Globus pallidus (tissue), 1 donor: ENCODE measurements at places on chromosomes 6 and 20.
A peak's percentile ranks its signal among the peaks of the same experiment; 100 is the strongest.

DNA sequence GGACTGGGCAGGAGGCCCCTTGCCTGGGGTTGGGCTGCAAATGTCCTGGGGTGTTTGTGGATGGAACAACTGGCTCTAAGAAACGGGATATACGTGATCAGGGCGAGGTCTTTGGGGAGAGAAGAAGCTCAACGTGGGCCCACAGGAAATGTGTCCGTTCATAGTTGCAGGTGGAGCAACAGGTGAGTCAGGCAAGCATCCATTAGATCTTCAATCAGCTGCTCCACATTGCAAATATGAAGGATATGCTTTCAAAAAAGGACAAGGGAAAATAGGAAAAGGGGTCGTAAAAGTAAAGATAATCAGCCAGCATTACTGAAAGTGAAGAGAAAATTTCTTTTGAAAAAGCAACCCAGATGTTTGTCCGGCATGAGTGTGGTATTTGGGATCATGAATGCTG is 251.0 kb downstream of the CDH4 start:
- DNase-seq: no peak

DNA sequence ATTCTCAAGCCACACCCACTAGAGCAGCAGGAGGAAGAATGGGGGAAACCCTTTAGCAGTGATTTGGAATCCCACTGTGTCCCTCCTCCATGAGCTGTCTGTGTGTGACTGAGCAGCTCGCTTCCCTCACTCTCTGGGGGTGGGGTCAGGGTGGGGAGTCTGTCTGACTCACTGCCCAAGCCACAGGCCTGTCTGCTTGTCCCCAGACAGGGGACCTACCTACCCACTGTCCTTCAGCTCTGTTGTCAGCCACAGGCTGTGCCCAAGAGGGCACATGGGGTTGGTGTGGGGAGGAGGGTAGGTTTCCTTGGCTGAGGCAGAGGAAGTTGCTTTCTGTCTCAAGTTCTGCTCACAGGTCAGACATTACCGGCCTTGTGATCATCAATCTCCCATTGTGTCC is 127.0 kb downstream of the MAFB start:
- peak; percentile 16 for DNase-seq

DNA sequence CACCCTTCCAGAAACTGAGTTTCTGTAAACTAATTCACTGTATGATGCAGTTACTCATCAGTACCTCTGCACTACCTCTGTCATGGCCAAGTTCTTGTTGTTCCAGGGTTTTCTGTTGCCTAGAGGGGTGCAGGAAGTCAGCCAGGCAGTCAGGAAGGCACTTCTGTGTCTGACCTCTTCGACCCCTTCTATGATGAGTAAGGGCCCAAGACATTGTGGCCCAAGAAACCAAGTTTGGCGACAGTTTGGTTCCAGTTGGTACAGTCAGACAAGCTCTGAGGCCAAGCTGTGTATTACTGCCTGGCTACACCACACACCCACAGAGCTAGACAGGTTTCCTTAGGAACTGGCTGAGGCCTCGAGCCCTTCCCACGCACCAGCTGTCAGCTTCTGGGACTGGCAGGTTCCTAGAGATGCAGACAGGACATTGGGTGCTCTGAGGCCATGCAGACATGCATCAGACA is 41.2 kb downstream of the TRAF3IP2 start:
- DNase-seq: no peak

GRCh38 chr20:38085026-38085425 is 51.5 kb downstream of the RPRD1B start:
- DNase-seq: no peak

GRCh38 chr6:6148192-6148815 is 141.6 kb upstream of the NRN1 start:
- DNase-seq: no peak

- DNase-seq: no peak
These were observed 425.4 kb upstream of the RNF217 start for GRCh38 chr6:124536842-124537191.

DNA sequence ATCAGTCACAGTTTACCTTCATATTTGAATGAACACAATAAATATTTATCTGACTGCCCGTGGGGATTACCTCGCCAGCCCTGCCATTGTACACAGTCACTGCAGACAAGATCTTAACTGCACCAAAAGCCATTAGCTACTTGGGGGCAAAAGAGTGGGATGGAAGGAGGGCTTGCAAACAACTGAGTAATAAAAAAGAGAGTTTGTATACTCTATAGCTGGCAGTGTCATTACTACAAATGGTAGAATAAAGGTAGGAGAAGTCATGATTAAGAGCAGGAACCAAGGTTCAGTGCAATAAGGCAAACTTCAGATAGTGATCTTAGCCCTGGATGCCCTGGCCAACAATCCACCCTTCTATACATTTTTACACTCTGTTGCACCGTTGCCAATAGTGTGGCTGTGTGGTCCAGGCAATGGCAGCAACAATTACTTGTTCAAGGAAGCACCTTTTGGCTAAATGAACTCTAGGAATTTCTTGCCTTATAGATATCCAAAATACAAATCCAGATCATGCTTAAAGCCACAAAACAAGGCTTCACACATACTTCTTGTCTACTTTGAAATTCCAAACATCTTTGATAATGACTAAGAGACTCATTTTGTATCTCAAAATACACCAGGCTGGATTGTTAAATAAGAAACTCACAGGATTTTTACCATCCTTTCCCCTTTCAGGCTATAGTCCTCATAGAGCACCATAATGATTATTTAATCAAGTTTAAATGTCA is 955.4 kb upstream of the ADGRB3 start:
- DNase-seq: no peak

DNA sequence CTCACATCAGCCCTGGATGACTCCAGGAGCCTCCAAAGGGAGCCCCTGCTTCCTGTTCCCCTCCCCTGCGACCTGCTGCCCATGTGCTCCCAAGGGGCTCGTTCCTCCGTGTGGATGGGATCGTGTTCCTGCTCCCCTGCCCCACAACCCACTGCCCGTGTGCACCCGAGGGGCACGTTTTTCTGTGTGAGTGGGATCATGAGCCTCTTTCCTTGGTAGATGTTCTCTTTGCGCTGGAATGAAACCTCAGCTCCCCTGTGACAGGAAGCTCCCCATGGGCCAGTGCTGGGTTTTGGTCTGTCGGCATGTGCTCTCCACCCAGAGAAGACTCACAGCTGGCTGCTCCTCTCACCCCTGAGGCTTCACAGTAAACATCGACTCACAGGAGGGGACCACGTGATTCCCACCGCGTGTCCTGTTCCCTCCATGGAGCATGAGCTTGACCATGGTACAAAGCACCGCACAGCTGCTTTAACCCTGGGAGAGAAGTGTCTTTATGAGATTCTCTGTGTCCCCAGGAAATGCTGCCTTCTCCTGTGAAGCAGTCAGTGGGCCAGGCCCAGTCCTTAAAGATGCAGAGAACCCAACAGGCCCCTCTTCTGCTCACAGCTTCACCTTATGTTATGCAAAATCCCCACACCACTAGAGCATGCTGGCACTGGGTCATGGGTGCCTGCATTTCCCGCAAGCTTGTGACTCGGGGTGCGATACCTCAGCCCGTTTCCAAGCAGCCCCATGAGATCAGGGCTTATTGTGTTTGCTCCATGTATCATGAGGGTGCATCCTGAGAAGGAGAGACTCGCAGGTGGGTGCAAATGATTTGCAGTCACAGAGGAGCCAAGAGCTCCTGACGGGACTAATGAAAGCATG is 215.1 kb downstream of the ERMARD start:
- DNase-seq: no peak

DNA sequence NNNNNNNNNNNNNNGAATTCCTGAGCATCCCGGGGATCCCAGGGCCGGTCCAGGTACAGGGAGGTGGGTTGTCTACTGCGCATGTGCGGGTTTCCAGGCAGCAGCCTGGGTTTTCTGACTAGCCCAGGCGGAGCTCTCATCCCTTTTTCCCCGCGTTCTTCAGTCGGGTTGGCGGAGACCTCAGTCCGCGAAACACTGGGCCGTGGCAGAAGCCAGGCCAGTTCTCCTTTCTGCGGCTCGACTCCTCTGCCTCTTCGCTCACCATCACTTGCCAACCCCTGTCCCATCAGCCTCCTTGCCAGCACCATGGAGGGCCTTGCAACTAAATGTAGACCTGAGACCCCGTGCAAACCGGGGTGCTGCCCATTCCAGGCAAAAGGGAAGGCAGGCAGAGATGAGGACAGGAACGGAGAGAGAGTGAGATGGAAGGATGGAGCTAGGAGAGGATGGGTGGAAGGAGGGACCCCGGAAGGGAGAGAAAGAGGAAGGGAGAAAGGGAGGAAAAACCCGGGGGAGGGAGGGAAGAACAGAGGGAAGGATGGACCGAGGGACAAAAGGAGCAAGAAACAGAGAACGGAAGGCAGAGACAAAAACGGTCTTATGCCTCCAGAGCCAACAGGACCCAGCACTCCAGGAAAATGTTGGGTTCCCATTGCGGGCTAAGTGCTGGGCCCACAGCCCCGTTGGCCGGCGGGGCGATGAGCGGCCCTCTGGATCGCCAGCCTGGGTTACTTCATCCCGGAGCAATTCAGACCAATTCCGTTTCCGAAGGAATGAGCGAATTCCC is 445.4 kb upstream of the DEFB115 start:
- peak; percentile 39 for DNase-seq

DNA sequence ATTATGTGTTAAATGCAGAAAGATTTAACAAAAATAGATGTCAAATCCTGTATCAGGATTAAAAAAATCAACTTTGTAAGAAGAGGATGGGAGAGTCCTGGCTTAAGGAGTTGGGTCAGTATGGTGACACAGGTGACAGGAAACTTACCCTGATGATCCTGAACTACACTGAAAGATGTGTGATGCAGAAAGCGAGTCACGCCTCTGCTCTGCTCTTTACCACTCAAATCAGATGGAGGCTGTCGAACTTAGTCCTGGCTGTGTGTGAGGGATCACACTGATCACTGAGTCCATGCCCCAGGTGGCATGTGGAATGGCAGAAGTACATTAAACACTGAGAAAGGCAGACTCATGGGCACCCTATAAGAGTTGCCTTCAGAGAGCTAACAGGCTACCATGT is 92.9 kb downstream of the GJA10 start:
- no peak for DNase-seq

DNA sequence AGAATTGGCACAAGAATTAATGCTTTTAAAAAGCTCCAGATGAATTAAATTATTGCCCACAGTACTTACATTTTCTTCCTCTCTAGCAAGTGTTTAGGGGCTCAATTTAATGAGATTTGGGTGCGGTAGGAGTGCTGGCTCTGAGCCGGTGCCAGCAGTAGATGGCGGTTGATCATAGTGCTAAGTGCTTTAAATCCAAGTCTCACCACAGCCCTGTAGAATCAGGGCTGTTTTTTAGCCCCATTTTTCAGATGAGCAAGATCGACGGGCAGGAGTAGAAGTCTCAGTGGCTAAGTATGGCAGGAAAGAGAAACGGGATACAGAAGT is 136.9 kb upstream of the SALL4 start:
- no peak for DNase-seq

GRCh38 chr6:16183187-16183664 is 54.3 kb downstream of the MYLIP start:
- DNase-seq: peak; percentile 56

- no peak for DNase-seq
These were observed 100.4 kb downstream of the CD83 start for GRCh38 chr6:14217728-14218518.

DNA sequence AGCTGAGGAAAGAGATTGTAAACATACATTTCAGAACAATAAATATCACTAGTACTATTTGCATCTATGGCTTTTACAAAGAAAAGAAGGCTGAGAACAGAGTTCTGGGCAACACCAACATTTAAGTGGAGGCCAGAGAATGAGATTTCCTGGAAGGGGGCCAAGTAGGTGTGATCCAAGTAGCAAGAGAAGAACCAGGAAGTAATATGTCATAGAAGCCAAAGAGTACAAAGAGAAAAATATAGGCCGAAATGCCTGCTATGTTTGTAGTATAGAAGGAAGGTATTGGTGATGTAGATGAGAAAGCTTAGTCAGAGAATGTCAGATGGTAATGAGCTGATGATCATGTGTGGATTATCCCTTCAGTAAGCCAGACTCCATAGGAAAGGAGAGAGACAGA is 94.5 kb downstream of the PERP start:
- DNase-seq: no peak

- no peak for DNase-seq
These were observed 769 bp upstream of the TRPC4AP start for GRCh38 chr20:35093267-35093884.

DNA sequence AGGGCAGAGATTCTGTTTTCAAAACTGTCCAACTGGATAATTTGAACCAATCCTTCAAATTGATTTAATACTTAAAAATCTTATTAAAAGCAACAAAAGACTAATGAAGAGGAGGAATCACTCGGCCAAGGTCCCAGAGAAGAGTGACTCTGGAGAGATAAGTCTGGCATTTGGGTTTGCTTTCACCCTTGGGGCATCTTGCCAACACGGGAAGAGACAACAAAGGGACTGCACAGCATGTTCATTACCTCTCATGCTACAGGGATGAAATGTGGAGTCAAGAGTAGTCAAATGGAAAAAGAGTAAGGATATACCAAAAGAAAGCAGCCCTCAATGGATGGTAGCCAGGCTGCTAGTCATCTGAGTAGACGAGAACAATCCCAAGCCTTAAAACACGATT is 68.2 kb downstream of the KHDRBS2 start:
- DNase-seq: no peak

DNA sequence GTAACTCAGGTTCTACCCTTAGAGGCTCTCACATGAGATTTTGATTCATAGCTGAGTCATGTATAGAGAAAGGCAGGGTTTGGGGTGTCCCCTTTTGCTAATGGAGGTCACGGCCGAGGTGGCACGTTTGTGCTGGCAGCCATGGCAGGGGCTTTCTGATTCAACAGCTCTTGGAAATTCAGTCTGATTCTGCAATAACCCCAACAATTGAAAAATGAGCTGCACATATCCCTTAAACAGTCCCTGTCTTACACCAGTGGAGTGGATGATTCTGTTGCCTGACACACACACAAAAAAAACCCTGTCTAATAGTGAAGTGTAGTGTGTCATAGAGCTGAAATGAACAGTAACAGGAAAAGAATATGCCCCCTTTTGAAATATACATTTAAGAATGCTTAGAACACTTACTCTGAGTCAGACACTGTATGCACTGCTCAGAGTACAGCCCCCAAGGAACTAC is 40.4 kb upstream of the ARG1 start:
- no peak for DNase-seq

GRCh38 chr6:43278524-43279078 is 19.5 kb upstream of the SLC22A7 start:
- DNase-seq: no peak

DNA sequence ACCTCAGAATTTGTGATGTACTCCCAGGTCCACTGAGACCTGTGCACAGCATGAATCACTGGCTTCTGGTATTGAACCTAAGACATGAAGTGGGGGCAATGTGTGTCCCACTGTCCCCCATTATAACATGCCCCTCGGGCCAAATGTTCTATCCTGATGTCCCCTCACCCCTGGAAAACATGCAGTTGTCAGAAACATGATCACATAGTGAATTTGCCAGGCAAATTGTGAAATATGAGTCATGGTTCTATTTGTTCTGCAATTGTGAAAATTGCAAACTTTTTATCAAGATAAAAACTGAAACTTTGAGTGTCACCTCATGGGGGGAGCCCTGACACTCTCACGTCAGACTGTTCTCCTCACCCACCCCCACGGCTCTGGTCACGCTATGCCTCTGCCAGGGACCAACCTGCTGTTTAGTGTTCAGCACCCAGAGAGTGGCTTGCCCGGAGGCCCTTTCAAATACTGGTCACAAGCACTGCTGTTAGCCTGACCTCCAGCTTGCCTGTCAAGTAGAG is 305.3 kb downstream of the CLIC5 start:
- no peak for DNase-seq
